ENCODE measurements at places on chromosomes 11 and 22.
A peak's percentile ranks its signal among the peaks of the same experiment; 100 is the strongest.

- DNase-seq = no peak
These were observed 558.3 kb downstream of the BRD1 start for GRCh38 chr22:49269371-49269770.

GRCh38 chr22:44033287-44033686 is 9.2 kb downstream of the PARVB start:
- no peak for DNase-seq

DNA sequence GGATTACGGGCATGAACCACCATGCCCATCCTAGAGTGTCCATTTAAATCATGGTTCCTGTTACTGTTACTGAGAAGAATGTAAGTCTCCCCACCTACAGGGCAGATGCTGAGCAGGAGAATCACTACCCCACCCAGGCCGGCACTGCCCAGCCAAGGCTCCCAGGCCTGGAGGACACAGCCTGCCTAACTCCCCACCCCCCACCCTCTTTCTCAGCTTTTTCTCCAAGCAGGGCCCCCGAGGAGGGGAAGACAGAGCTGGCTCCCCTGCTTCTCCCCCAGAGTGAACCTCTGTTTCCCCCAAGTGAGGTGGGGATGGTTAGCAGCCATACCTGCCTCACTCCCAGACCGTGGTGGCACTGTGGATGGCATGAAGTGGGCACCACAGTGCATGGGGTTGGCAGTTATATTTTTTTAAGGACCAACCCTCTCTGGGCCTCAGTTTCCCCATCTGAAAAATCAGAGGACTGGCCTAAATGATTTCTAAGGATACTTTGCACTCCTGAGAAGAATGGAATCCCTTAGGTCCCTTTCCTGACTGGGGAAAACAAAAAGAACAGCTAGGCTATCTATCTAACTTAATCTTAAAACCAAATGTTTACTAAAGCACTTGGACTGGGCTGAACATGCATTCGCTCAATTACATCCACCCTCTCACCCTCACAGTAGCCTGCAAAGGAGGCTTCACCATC is 5.0 kb downstream of the CBX7 start:
- no peak for DNase-seq

- DNase-seq = no peak
These were observed 7.6 kb upstream of the ALKBH3 start for GRCh38 chr11:43872995-43873394.

- DNase-seq = peak; percentile 6
These were observed 722 bp upstream of the GUCY1A2 start for GRCh38 chr11:107018902-107019493.

- no peak for DNase-seq
These were observed 264.0 kb upstream of the CCDC179 start for GRCh38 chr11:23124249-23124648.

DNA sequence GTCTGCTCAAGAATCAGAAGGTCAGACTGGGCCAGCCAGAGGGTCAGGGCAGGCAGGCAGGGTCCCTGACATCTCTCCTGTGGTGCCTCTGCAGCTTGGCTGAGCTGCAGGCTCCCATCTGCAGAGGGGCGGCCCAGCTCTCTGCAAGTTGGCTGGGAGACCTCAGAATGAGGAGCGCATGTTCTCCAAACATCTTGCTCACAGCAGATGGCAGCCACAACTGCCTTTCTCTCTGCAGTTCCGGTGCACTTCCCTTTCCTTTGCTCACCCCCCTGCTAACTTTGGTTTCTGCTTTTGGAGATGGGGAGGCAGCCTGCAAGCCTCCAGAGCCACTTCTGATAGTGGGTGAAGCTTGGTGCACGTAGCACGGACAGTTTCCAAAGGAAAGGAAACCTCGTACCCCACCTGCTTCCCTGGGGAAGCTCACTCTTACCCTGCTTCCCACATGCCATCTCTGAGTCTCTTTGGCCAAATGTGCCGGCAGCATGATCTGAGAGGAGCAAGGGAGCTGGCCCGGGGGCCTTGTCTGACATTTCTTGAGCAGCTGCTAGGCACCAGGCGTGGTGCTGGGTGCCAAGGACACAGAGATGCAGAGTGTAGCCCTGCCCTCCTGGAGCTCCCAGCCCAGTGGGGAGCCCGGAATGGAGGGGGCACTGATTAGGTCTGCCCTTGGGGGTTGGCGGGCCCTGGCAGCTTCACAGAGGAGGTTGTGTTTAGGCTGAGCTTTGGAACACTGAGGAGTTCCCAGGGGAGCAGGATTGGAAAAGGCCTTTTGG is 18.2 kb downstream of the DAGLA start:
- peak; percentile 29 for DNase-seq

- no peak for DNase-seq
These were observed 13.9 kb downstream of the NEAT1 start for GRCh38 chr11:65436412-65437032.

DNA sequence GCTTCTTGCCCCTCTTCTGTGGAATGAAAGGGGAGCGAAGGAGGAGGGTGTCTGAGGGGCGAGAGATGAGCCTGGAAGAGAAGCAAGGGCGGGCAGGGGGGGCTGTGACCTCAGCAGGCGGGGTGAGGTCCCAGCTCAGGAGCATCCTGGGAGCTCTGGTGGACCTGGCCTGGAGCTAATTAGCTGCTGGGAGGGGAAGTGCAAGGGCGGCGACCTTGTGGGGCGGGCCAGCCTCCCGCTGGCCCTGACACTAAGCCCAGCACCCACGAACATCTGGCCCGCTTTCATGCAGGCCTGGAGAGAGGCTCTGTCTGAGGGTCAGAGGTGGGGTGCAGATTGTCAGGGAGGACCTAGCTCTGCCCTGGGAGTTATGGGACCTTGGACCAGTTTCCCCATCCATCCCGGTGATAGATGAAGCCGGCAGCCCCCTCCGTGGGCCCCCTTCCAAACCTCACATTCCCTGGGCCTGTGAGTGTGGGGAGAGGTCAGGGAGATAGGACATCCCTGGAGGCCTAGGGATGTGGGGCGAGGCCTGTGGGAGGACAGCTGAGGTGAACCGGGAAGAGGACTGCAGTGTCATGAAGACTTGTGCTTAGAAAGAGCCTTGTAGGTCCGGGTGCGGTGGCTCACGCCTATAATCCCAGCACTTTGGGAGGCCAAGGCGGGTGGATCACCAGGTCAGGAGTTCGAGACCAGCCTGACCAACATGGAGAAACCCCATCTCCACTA is 28.5 kb upstream of the CD82 start:
- DNase-seq = no peak

GRCh38 chr11:114090225-114090910 is 30.9 kb downstream of the ZBTB16 start:
- no peak for DNase-seq

GRCh38 chr11:69300120-69301060 is 6.4 kb downstream of the MYEOV start:
- no peak for DNase-seq

- no peak for DNase-seq
These were observed 2.7 kb upstream of the LRP5 start for GRCh38 chr11:68309621-68310185.

- no peak for DNase-seq
These were observed 622.1 kb downstream of the METTL15 start for GRCh38 chr11:28730336-28730735.

- peak; percentile 69 for DNase-seq
These were observed 98.0 kb upstream of the ASPHD2 start for GRCh38 chr22:26330971-26331625.

- DNase-seq = no peak
These were observed 3.2 kb upstream of the ST14 start for GRCh38 chr11:130156108-130157022.

GRCh38 chr22:22245935-22246525 is 1.4 kb downstream of the VPREB1 start:
- no peak for DNase-seq

GRCh38 chr11:111715142-111715816 is 50.9 kb downstream of the PPP2R1B start:
- DNase-seq = no peak

GRCh38 chr22:20038574-20038973 is 17.7 kb downstream of the TANGO2 start:
- DNase-seq = no peak

DNA sequence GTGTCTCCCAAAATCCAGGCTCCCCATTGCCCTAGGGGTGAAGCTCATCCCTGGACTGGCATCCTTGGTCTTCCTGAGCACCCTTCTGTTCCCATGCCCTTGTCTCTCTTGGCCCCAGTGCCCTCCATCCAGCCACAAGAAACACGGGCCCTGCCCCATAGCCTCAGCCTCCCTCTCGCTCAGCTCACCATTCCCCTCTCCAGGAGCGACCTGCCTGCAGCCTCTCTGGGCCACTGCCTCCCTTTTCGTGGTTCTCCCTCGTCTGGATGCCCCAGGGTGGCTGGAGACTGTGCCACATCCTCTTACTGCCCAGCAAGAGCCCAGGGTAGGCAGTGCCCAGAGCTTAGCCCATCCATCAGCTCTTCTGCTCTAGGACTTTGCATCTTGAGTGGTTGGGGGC is 532.1 kb downstream of the TBC1D22A start:
- no peak for DNase-seq

DNA sequence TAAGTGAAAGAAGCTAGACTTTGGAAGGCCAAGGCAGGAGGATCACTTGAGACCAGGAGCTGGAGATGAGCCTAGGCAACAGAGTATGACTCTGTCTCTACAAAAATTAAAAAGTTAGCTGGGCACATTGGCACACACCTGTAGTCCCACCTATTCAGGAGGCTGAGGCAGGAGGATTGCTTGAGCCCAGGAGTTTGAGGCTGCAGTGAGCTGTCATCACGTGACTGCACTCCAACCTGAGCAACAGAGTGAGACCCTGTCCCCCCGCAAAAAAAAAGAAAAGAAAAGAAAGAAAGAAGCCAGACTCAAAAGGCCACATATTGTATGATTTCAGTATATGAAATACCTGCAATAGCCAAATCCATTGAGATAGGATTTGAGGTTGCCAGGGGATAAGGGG is 7.9 kb upstream of the CAPN5 start:
- no peak for DNase-seq

- no peak for DNase-seq
These were observed 99.2 kb downstream of the NAT10 start for GRCh38 chr11:34204396-34205279.

DNA sequence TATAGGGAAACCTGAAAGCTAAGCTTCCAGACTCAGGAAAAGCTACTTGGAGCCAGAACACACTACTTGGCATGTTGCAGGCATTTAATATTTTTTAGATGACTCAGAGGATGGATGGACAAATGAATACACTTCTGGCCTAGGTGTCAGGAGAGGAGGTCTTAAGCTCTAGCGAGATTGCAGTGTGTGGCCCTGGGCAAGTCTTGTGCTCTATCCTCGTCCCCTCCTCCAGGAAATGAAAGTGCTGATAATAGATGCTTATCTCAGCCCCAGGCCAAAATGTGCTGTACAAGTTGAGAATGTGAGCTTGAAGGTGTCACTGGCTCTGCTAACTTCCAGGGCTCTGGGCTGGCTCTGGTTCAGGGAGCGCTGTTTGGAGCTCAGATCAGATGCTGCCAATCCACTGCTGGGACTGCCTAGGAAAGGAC is 136.3 kb downstream of the PKNOX2 start:
- no peak for DNase-seq

- DNase-seq = peak; percentile 81
These were observed 88.7 kb downstream of the TP53I11 start for GRCh38 chr11:44861849-44862557.

GRCh38 chr11:124839128-124839971 is 25.9 kb upstream of the ROBO3 start:
- no peak for DNase-seq

- DNase-seq = no peak
These were observed 13.2 kb downstream of the MMP3 start for GRCh38 chr11:102830001-102830727.

GRCh38 chr11:135022454-135022853 is 610.4 kb upstream of the B3GAT1 start:
- DNase-seq = no peak

GRCh38 chr11:74135127-74135840 is 35.5 kb downstream of the C2CD3 start:
- DNase-seq = no peak

- DNase-seq = peak; percentile 39
These were observed 10.2 kb upstream of the P4HA3 start for GRCh38 chr11:74321487-74322188.

DNA sequence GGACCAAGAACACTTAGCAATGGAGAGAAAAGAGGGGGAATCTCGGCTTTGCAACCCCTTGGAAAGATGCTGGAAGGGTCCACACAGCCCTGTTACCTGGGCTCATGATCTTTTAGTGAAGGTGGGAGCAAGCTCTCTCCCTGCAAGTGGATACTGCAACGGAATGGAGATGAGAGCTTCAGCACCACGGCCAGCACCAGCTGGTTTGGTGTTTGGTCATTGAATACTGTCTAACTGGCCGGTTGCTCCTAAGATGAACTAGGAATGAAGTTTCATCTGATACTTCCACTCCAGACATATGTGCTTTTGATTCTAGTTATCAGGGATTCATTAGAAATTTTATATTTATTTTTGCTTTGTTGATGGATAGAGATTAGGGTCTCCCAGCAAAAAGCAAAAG is 16.3 kb downstream of the HTR3A start:
- DNase-seq = peak; percentile 37

DNA sequence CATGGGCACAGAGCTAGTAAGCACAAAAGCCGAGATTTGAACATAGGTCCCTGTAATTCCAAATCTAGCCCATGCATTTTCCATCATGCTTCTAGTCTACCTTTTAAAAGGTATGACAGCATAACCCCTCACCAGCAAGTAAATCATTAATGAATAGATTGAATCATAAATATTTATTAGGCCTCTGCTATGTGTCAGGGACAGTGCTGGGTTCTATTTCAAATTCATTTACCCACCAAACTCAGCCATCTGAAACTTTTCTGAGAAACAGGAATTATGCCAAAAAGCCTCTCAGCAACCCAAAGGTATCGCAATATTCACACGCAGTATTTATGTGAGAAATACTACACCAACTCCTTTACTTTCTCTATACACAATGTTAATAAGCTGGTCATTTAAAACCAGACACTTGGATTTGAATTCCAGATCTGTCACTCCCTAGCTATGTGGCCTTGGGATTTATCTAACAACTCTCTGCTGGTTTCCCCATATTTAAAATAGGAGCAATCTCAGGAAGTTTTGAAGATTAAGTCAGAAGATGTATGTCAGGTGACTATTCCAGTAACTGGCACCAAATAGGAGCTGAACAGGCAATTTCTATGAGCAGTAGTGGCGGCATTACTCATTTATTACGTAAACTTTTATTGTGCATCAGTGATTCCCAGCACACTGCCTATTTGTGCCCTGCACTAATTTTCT is 191.4 kb downstream of the TENM4 start:
- DNase-seq = no peak

DNA sequence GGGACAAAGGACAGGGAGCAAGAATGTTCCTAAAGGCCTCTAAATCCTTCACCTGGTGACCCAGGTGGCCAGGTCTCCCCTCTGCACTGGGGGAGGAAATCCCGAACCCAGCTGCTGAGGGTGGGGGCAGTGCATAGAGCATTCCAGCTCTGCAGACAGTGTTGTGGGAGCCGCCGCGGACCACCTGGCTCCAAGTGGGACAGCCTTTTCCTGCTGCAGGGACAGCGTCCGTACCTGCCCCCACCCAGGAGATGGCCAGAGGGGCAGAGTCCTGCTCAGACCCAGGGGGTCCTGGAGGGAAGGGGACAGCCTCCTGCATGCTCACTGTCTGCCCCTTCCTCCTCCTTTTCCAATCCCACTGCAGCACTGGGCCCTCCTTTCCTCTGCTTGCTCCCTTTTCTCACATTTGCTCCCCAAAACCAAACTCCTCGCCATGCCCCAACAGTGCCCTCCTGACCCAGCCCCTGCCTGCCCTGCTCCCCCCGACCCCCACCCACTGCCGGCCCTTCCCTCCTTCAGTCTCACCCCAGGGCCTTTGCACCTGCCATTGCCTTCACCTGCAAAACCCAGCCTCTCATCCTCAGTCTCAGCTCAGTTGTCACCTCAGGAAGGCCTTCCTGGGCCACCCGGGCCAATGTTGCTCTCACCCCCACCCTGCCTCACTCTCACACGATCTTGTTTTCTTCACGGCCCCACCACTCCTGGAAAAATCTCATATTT is 12.8 kb downstream of the PNPLA5 start:
- no peak for DNase-seq

- no peak for DNase-seq
These were observed 7.0 kb downstream of the RELA start for GRCh38 chr11:65655570-65656332.
